ENCODE measurements at places on chromosomes 16 and 17.

DNA sequence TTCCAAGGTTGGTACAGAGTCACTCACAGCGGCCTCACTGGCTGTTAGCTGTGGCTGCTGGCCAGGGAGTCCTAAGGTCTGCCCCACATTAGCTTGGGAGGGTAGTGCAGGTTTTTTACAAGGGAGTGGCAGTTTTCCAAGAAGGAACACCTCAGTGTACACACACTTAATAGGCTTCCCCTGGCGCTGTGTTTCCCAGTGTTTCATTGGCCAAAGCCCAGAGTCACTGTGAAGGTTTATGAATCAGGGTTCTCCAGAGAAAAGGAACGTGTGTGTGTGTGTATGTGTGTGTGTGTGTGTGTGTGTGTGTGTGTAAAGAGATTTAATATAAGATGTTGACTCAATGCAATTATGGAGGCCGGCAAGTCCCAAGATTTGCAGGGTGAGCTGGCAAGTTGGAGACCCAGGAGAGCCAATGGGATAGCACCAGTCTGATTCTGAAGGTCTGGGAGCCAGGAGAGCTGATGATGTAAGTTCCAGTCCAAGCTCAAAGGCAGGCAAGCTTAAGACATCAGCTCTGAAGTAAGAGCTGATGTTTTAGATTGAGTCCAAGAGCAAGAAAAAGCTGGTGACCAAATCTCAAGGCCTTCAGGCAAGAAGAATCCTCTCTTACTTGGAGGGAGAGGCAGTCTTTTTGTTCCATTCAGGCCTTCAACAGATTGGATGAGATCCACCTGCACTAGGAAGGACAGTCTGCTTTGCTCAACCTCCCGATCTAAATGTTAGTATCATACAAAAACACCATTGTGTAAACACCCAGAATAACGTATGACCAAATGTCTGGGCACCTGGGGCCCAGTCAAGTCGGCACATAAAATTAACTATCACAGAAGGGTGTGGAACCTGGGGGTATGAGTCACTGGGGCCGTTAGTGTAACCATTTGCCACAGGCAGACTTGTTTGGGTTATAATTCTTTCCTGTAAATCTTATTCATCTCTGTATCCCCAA, 206.8 kb downstream of the PRKCA start:
- peak; percentile 71 for DNase-seq

DNA sequence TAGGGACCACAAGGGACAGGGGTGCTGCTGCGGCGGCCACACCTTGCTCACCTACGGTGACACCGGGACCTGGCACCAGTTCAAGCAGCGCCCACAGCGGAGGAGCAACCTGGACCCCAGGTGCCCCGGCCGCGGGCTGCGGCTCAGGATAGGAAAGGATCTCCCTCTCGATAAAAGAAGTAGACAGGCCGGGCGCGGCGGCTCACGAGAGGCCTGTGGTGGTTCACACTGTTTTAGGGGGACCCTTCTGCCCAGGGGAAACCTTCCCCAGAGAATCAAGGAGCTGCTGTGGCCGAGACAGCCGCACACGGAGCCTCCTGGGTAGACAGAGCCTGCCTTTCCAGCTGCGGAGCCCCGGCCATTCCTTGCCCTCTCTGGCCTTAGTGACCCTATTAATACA, 17.9 kb upstream of the ATP2A3 start:
- DNase-seq: no peak

GRCh38 chr17:35294756-35295155, 51.9 kb downstream of the SLFN5 start:
- DNase-seq: no peak

DNA sequence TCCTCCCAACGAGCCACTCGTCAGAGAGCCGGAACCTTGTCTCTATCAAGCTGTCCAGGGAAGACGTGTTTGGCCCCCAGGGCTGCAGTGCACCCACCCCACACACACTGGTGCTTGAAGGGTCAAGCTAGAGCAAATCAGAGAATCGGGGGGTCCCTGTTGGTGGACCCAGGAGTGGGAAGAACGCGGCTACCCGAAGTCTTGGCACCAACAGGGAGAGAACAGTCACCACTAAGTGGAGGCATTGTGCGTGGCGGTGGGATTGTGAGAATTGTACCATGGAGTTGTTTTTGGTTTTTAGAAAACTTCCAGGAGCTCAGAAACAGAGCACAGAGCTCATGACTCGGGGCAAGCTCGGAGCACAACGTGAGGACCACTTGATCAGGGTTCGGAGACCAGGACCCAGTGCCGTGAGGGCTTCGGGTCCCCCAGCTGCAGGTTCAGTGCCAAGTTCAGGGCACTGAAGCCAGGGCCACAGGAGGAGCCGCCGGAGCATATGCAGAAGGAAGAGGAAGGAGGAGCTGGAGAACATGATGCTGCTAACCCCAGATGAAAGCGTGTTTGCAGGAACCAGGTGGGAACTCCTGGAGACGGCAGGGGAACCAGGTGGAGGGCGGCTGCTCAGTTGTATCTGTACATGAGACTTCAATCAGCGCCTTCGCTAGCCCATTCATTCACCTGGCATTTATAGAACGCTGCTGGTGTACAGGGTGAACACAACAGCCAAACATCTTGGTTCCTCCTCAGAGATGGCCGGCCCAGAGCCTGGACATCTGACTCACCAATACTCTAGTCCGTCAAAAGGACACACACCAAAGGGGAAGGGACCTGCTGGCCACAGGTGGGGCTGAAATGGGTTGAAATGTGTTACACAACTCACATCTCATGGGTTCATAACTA, 42.8 kb downstream of the METRNL start:
- DNase-seq: peak; percentile 41
